Renal cortex interstitium (tissue), 15 donors: ENCODE measurements at places on chromosomes 16 and 17.

DNA sequence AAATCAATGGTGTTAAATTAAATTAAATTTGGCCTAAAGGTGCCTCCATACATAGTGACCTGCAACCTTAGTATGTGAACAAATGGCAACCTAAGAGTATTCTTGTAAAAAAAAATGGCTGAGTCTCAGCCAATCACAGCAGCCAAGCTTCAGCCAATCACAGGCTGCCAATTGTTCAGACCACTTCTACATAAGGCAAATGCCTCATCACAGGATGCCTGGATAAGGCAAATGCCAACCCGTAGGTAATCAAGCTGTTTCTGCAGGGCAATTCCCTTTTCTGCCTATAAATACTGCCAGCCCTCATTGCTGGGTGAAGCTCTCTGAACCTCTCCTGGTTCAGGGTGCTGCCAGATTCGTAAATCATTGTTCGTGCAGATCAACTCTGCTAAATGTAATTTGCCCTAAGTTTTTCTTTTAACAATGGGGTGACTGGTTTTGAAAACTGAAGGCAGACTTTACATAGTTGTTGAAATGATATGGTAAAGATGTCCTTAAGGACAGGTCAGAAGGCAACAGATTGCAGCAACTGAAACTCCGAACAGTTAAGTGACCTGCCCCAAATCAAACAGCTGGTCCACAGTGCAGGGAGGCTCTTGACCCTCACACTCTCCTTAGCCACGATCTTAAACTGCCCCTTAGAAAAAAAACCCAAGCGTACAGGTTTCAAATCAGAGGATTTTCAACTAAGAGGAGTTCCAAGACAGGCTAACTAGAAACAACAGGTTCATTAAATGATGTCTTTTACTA is 50.3 kb downstream of the N4BP1 start:
- DNase-seq: no peak

DNA sequence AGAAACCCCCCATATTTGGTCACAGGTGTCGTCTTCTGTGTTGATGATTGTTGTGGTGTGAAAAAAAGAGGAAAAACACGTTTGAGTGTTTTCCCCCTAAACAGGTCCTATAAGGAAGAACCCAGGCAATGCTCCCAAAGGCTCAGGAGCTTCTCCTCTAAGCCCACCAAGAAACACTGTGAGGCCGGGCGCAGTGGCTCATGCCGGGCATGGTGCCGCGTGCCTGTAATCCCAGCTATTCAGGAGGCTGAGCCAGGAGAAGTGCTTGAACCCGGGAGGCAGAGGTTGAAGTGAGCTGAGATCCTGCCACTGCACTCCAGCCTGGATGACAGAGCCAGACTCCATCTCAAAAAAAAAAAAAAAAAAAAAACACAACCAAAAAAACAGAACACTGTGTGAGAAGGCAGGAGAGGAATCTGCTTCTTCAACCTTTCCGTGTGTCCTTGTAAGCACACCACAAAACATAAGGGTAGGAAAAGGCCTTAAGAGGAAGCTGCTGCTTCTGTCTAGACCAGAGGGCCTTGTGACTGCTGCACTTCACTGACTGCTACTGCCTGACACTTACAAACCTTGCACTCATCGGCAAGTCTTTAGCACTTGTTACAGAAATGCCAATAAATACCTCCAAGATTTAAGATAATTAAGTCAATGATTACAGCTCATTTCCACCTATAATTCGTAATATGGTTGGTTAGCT is 9.3 kb downstream of the JPT1 start:
- DNase-seq: no peak

- DNase-seq: no peak
These were observed 3.8 kb downstream of the EMP2 start for GRCh38 chr16:10576390-10577304.

- no peak for DNase-seq
These were observed 18.0 kb upstream of the MON1B start for GRCh38 chr16:77172951-77173350.

DNA sequence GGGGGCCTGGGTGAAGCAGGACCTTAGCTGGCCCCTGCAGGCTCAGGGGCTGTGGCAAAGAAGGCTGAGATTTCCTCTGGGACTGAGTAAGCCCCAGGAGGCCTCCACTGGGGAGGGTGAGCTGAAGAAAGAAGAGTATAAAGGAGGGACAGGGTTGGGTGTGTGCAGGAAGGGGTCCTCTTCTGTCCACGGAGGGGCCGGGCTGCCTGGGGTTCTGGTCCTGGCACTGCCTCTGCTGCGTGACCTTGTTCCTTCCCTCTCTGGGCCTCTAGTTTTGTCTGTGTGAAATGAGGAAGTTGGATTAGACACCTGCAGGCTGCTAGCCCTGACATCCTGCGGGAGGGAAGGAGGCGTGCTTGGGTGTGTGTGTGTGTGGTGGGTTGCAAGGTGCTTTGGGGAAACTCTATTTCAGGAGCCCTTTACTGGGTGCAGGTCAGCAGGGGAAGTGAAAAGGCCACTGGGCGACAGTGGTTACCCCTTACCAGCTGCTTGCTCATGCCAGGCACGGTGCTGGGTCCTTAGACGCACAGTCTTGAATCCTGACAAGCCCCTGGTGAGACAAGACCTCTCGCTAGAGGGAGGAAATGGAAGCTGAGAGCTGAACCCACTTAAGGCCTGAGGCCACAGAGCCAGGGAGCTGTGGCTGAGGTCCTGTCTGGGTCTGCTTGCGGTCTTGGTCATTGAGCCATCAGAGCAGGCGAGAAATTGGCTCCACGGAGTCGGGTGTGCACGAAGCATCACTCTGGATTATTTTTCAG is 60.7 kb downstream of the OR1D5 start:
- no peak for DNase-seq

- no peak for DNase-seq
These were observed 40.1 kb upstream of the JPH3 start for GRCh38 chr16:87562201-87562600.

- DNase-seq: no peak
These were observed 54.0 kb upstream of the ZNF750 start for GRCh38 chr17:82893779-82894178.

DNA sequence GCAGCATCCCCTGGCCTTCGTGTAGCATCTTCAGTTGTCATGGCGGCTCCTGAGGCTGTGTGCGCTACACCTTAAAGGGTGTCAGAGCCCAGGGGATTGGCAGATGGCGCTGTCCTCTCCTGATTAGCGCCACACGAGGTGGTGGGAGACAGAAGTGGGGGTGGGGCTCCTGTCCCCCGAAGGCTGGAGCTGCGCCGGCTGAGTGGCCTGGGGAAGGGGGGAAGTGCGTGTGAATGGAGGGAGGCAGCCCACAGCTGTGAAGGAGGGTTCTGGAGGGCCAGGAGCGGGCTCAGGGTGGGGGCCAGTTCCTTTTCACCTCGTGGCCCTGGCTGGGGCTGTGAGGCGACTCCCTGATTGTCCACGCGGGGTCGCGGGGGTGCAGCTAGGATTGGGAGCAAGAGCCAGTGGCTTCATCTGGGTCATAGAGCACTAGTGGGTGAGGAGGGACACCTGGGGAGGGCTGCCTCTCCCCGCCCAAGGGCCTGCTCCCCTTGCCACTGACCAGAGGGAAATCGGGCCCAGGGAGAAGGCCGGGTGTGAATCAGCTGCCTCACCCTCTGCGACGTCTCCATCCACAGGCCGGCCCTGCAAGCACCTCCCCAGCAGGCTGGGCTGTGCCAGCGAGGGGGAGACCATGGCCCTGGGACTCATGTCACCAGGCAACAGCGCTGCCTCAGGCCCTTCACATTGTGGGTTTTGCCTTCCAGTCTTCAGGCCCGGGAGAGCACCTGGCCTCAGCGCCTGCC is 14.1 kb downstream of the BAHCC1 start:
- DNase-seq: no peak

DNA sequence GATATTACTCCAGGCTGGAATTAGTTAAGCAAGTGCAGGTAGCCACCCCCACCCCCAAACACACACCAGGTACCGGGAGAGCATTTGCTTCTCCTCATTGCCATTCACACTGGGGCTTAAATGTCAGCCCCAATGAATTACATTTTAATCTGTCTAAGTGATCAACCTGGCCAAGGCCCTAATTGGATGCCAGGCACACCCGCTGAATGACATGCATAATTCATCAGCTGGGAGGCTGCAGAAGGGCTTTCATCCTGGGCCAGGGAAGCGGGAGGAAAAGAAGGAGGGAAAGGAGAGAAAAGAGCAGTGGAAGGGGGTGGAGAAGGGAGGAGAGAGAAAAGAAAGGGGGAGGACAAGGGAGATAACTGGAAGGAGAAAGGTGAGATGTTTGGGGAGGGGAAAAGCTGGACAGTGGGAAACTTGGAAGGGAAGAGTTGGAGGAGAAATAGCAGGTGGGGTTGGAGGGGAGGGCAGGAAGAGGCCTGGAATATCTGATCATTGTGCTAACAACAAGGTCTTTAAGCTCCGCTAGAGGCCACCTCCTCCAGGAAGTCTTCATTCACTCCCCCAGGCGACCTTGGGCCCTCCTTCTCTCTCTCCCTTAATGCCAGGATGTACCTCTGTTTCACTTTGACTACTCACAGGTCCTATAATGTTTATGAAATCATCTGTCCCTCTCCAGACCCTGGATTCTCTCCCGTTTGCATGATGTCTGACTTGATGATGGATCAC is 40.1 kb upstream of the CES5A start:
- no peak for DNase-seq

DNA sequence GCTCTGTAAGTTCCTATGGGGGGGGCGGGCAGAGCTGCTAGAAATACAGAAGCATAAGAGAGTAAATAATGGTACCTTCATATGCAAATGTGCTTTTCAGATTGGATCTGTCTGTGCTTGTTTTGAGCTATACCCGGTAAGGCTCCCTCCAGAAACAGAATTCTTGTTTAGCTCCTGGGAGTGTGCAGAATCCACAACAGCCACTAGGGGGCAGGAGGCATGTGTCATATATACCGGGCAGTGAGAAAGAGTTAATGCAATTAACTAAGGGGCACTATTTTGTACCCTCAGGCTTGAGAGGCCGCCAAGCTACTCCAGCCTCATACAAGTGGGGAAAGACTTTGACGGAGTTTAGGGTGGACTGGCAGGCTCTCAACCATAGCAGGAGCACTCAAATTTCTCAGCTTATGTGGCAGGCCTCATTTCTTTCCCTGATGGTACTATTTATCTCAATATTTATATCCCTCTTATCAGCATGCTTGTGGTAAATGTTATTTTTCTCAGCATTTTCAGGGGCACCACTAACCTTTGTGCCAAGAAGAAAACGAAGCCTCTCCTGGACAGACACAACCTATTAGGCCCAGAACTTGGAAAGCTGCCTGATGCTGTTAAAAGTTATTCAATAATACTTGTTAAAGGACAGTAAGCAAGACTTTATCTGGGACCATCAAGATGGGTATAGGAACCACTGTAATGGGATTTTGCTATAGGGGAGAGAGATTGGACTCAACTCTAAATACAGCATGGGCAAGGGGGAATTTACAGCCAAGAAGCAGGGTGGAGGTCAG is 10.7 kb upstream of the CENPV start:
- DNase-seq: no peak

DNA sequence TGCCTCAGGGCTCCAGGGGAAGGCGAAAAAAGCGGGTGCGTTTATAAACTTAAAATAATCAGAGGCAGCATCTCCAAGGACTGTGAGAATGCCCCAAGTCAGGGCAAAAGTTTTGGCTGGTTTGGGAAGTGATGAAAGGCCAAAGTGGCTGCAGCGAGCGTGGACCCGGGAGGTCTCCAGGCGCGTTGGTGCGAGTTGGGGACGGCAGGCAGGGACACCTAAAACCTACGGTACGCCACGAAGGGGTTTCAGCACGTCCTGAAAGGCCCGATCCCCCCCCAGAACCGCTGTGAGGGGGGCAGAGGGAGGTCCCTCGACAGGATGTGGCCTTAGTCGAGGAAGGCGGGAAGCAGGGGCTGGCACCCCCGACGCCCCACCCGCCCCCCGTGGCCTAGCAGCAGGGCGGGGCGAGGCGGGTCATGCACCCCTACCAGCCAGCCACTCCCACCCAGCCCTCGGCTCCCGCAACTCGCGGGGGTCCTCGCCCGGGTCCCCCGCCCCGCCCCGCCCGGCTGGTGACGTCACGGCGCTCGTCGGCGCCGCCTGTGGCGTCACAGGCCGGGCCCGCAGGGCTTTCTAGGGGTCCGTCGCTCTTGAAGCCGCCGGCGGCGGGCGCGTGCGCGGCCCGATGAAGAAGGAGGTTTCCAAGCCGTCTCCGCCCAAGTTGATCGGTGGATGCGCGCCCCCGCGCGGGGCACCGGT is at the start of gene MYCBPAP:
TSS of gene MYCBPAP (plus strand) at position 569 of the 702 bp plus-strand sequence. CDS start 236 bp downstream, outside the sequence.
- DNase-seq: peak; percentile 69

DNA sequence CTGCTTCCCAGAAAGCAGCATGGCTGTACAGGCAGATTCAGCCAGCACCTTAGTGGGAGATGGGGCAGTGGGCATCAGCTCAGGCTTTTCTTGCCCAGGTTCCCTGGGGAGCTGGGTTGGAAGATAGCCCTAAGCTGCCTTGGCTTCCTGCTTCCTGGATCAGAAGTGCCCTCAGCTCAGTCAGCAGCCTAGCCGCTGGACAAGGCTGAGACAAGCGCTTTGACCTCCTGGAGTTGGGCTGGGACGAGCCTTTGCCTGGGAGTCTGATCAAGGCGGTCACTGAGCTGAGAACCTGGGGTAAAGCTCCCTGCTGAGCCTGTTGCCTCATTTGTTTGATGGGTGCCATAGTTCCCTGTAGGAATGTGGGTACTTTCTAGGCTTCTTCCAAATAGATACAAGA is 190.0 kb downstream of the RAB11FIP4 start:
- DNase-seq: no peak

DNA sequence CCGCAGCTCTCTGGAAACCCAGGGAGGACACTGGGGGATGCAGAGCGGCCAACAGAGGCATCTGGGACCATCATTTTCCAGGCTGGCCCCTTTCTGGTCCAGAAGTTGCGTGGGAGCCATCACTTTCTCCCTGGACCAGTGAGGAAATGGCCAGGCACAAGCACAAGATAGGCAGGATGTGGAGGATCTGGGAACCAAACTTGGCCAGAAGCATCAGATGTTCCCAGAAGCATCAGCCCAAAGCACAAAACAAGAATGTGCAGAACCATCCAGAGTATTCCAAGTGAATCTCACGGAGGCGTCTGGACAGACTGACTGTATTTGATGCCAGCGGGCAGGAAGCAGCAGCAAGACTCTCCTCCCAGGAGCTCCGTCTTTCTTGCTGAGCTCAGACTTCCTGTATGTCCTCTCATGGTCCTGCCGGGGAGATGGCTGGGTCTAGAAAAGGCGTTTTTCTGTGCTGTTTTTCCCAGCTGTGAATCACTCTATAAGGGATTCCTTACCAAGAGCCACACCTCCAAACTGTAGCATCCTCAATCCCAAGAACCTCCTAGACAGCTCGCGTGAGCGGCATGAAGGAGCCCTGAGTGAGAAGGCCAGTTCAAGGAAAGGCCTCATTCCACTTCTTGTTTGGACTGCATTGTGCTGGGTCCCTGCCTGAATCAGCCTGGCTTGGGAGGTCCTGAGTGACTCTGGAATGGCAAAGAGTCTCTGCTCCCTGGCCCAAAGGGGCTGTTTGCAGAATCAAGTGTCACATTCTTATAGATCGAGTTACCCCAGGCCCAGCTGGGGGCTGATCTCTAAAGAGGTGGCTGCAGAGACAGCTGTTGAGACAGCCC is 49.5 kb upstream of the MTSS2 start:
- no peak for DNase-seq
